ENCODE measurements at places on chromosomes 2 and 18. TPM values are rescaled to one million over a fixed set of nuclear protein-coding genes. Genes with fewer than 3 reads are reported as not detected.

Gene NYAP2
- total RNA-seq = not detected

Gene VWC2L
- total RNA-seq = not detected

Gene CDH19
- total RNA-seq = 13.2 TPM

Gene DAW1
- total RNA-seq = not detected

Gene PARD3B
- total RNA-seq = 9.1 TPM

Gene ARHGAP15
- total RNA-seq = 2.6 TPM

Gene RGPD4
- not detected for total RNA-seq

Gene STON1
- total RNA-seq = 3.9 TPM

Gene DAPL1
- total RNA-seq = not detected

Gene TRIM43
- not detected for total RNA-seq

Gene FAHD2A
- total RNA-seq = 41.0 TPM

Gene GKN1
- not detected for total RNA-seq

Gene SERPINB12
- total RNA-seq = not detected

Gene DRC1
- total RNA-seq = not detected

DNA sequence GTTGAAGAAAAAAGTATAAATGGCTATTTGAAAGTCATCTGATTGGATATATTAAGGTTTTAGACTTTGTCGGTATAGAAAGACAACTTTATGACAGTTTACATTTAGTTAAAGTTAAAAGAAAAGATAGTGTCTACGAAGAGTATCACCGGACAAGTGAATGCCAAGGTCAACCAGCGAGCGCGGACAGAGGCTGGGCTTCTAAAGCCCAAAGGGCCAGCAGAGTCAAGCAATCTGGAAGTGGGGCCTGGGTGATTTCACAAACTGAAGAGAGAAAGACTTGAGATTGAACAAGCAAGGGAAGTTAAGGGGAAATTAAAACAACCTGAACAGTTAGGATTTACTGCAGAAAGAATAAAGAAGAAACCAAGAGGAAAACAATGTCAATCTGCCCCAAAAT is 16.3 kb downstream of the ZNF521 start:
- DNase-seq = no peak

GRCh38 chr18:31774962-31775361 is 14.3 kb upstream of the SLC25A52 start:
- DNase-seq = no peak

- DNase-seq = no peak
Measured at GRCh38 chr2:237280229-237280628, 133.7 kb downstream of the COL6A3 start.

- DNase-seq = peak; percentile 78
Measured at GRCh38 chr2:25161055-25161781, 7.2 kb downstream of the POMC start.

DNA sequence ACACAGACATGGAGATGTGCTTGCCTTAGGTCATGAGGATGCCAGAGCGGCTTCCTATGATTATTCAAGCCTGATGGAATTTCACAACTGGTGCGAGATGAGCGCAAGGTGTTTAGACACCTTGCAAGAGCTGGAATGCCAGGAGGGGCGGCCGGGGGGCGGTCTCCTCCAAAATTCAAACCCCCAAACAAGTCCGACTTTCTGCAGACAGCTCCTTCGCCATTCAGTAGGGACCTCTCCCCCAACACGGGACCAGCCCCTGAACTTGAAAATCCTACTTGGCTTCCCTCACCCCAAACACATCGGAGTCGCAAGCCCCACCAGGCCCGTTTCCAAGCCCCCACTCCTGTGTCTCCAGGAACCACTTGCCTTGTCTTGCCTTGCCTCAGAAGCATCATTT is 64.8 kb upstream of the ID2 start:
- no peak for DNase-seq

- DNase-seq = no peak
Measured at GRCh38 chr2:61183795-61184194, 21.8 kb downstream of the C2orf74 start.

- no peak for DNase-seq
Measured at GRCh38 chr2:71926876-71927756, 220.5 kb downstream of the CYP26B1 start.

DNA sequence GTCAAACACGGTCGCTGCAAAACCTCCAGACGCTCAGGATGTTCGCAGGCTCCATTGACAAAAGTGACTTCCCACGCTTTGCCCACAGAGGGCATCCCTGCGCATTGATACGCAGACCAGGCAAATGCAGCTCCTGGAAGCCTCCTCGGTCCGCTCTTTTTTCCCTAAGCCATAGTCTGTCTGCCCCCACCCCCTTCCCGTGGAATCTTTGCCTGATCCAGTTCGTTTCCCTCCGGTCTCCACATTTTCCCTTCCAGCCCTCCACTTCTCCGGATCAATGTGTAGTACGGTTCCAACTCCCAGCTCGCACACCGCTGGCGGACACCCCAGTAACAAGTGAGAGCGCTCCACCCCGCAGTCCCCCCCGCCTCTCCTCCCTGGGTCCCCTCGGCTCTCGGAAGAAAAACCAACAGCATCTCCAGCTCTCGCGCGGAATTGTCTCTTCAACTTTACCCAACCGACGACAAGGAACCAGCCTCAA is at the start of gene DCC:
DCC (plus strand) TSS at position 307 of the 481 bp plus-strand sequence. CDS start 591 bp downstream, outside the sequence.
- DNase-seq = peak; percentile 18

- no peak for DNase-seq
Measured at GRCh38 chr2:239177325-239177724, 223.5 kb downstream of the HDAC4 start.

DNA sequence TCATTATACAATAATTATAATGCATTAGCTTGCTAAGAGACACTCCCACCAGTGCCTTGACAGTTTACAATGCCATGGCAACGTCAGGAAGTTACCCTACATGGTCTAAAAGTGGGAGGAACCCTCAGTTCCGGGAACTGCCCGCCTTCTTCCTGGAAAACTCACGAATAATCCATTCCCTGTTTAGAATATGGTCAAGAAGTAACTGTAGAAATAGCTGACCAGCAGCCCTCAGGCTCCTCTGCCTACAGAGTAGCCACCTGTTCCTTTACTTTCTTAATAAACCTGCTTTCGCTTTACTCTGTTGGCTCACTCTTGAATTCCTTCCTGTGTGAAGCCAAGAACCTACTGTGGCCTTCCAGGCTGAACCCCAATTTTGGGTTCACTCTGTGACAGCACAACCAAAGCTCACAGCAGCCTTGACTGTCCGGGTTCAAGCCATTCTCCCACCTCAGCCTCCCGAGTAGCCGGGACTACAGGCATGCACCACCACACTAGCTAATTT is 20.0 kb upstream of the PTPN2 start:
- DNase-seq = peak; percentile 54

- DNase-seq = no peak
Measured at GRCh38 chr2:180829261-180829660, 151.1 kb upstream of the UBE2E3 start.

- no peak for DNase-seq
Measured at GRCh38 chr2:45728458-45728942, 77.0 kb downstream of the PRKCE start.

- no peak for DNase-seq
Measured at GRCh38 chr2:157747695-157748370, 119.2 kb upstream of the ACVR1C start.

GRCh38 chr2:228690681-228691080 is 509.2 kb upstream of the SPHKAP start:
- DNase-seq = no peak

DNA sequence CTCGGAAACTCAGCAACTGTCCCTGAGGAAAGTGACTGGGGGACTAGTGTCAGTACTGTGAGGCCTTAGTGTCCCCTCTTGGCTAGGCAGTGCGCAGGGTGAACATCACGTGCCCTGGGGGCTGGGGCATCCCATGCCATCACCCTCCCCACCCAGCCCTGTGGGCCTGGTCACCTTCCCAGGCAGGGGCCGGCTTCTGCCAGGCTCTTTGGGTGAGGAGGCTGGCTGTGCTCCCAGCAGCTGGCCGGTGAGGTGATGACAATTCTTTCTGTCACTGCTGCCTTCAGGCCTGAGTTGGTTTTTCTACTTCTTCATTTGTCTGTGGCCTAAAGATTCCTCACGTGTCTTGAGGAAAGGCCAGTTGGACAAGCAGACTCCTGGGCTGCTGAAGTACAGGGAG is 180.8 kb downstream of the KLHL29 start:
- DNase-seq = peak; percentile 64

GRCh38 chr2:235135990-235136561 is 184.3 kb downstream of the SH3BP4 start:
- peak; percentile 80 for DNase-seq

DNA sequence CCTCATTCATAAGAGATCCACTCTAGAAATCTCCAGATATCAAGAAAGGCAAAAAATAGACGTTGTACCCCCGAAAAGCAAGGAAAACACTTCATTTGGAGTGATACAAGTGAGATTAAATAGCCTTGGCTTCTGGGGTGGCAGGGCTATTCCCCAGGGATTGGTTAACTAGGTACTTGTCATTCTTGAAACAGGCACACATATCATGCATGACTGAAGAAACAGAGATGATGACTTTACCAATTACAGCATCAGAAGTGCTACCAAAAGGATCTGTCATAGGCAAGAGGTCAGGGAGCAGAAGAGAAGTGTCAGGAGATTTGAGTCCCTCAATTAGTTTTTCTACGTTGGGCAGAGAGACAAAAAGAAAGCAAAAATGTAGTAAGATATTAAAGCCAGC is 45.2 kb upstream of the NFU1 start:
- no peak for DNase-seq

DNA sequence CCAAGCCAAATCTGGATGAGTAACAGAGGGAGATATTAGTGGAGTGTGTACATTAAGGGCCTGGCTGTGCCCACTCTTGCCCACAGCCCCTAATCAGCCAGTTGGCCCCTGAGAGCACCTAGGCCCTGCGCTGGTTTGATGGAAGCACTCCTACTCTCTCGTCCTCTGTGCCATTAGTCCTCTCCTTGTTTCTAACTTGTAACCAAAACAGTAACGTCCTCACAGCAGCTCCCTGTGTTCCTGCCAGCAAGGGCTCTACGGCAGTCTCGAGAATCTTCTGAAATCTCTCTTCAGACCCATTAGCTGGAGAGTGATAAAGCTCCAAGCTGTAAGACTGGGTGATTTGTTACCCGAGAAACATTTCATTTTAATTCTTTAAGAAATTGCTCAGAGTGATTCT is 76.1 kb downstream of the LRRC30 start:
- DNase-seq = no peak

GRCh38 chr2:191885650-191886049 is 38.8 kb upstream of the CAVIN2 start:
- DNase-seq = no peak

DNA sequence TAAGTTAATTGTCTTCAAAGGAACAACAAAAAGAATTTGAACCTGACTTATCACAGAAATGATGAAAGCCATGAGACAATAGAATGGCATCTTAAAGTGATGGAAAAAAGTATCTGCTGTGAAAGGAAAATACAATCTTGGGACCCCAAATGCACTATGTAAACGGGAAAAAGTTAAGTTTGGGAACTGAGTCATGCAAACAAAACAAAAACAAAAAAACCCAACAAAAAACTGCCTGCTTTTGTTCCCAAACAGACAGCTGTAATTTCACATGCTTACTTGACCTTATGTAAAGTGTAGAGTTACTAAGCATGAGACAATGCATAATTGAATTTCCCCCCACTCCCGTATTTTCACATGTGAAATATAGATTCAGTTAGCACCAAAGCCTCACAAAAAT is 122.1 kb upstream of the RBMS1 start:
- DNase-seq = no peak

- peak; percentile 23 for DNase-seq
Measured at GRCh38 chr2:97011977-97012569, 25.7 kb upstream of the FAM178B start.

DNA sequence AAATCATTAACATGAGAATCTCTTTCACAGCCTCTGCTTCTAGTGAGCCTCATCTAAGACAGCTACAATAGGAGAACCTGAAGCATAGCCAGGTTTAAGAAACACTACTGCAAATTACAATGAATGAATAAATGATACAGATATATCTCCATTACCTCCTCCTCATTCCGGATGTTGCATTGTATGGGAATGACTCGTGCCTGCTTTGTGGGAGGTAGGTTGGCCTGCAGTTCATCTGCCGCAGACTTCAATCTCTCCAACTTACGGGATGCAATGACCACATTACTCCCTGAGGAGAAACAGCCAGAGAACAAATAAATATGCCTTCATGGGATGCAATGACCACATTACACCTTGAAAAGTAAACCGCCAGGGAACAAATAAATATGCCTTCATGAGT is 15.4 kb downstream of the PECR start:
- no peak for DNase-seq

- no peak for DNase-seq
Measured at GRCh38 chr2:238774071-238774470, 73.8 kb upstream of the TWIST2 start.

- no peak for DNase-seq
Measured at GRCh38 chr18:27838225-27838624, 338.7 kb downstream of the CDH2 start.

GRCh38 chr2:240121675-240122074 is 14.4 kb downstream of the COPS9 start:
- no peak for DNase-seq

DNA sequence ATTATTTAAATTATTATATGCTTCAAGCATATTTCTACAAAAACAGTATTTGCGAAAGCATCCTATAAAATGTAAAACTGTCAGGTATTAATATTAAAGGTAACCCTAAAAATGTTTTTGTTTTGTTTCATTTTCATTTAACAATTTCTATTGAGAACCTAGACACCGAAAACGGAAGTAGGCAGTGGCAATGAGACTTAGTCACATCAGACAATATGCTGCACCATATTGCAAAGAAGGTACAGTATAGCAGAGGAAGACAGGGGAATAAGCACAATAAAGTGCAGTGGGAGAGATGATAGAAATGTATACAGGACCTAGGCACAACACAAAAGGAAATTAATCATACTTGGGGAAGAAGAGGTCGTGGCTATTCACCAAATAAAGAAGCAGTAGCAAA is 12.2 kb downstream of the SCN1A start:
- no peak for DNase-seq

GRCh38 chr2:193566886-193567285 is 1372.2 kb upstream of the TMEFF2 start:
- no peak for DNase-seq

Data from heart right ventricle (tissue), 16 donors.